DMS 273 treated with DMSO at 0.1 percent for 48 hours (cell line): ENCODE measurements at places on chromosomes 4 and X.
A peak's percentile ranks its signal among the peaks of the same experiment; 100 is the strongest.

GRCh38 chr4:184684491-184685189 lies 35.1 kb downstream of the PRIMPOL start:
- no peak for DNase-seq

DNA sequence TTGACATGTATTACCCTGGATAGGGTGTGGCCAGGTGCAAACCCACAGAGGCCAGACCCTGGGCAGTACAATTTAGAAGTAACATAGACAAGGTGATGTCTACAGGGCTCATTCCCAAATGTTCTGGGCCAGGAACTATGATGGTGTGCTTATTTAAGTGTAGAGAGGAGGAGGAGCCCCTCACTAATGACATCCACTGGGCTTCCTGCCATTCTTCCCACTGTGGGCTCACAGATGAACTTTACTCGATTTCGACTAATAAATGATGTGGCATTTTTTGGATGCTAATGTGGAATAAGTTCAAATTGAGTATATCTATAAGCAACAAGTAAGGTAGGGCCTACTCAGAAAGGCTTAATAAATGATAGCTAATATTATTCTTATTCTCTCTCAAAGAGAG lies 280.9 kb upstream of the BOD1L1 start:
- DNase-seq, result no peak

GRCh38 chr4:113232194-113232593 lies 182.7 kb downstream of the ANK2 start:
- no peak for DNase-seq

- no peak for DNase-seq
Observed at GRCh38 chrX:8138252-8138651, 32.8 kb downstream of the VCX2 start.

DNA sequence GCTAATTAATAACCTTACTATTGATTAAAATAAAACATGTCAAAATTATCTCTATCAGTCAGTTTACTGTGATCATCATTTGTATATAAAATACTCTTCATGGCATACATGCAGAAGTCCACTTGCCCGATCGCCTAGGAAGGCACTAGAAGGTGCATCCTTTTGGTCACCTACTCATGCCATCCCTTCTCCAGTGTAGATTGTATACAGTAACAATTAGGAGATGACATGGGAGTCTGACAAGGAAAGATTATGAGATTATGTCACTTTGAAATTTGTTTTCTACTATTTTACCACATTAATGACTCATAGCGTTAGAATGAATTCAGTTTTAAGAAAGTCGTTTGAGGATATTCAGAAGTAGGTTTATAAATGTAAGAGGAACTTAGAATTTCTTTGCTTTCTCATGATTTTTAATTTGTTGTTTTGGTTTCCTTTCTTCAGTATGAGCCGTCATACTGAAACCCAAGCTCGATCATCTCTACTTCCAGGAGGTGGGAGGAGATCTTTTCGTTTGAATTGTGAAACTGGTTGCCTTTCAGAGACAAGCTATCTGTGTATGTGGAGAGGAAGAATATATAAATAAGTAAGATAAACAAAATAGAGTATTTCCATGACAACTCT lies 51.1 kb upstream of the UNC5C start:
- no peak for DNase-seq

DNA sequence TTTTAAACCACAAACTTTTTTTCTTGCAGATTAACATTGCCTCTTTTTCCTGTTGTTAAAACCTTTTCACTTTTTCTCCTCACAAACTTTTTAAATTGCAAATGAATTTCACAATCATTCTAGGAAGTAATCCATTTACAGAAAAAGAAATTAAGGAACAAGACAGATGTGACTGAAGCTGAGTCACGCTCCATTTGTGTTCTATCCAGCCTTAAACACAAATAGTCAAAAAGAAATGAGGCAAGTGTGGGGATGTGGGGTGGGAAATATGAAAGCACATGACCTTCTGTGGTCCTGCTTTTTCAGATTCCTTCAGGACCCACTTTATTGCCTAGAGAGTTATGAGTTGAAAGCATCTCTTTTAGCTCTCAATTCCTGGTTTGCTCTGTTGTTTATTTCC lies 197.0 kb downstream of the ADGRL3 start:
- no peak for DNase-seq

DNA sequence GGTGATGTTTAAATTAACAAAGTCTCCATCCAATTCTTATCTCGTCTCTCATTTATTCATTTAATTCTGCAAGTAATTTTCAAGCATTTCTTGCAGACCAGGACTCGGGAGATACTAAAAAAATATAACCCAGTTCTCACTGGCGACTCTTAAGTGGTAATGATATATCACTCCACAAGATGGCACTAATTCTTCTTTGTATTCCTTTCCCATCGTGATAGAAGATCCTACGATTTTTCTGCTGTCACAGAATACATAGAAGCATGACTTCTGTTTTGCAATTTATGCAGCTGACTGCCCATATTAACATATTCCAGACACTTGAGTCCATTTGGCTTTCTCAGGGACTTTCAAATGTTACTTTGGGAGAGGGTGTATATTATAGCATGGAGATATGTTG lies 64.0 kb upstream of the FGF13 start:
- no peak for DNase-seq

DNA sequence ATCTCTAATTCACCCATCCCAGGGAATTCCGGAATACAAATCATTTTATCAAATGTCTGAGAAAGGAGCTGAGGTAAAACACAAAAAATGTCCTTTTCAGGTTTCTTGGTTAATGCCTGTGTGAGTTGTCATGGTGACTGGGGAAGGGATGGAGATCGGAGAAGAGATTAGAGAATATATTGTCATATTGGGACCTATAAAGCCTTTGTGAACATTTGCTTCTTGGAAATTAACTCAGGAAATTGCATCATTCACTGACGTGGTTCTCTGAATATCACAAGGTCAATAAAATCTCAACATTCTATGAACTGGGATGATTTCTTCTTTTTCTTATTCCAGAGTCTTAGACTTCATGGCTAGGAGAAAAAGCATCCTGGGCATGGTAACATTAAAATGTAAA lies 174.8 kb upstream of the GLRA2 start:
- no peak for DNase-seq

- no peak for DNase-seq
Observed at GRCh38 chr4:65007841-65008439, 598.7 kb upstream of the TECRL start.

DNA sequence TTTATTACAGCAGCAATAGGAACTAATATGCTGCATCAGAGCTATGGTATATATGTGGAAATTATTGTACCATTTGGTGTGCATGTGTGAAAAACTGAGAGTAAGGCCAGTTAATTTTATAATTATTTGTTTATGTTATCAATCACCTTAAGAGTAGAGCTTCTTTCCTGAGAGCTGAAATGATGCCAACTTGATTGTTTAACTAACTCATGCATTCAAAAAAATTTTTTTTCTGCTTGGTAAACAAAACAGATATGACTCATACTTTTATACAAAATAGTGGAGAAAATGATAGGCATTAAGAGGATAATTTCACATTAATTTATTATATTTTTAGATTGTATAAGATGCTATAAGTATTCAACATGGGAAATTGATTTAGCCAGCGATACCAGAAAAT lies 622.7 kb downstream of the RAPGEF2 start:
- DNase-seq, result no peak

DNA sequence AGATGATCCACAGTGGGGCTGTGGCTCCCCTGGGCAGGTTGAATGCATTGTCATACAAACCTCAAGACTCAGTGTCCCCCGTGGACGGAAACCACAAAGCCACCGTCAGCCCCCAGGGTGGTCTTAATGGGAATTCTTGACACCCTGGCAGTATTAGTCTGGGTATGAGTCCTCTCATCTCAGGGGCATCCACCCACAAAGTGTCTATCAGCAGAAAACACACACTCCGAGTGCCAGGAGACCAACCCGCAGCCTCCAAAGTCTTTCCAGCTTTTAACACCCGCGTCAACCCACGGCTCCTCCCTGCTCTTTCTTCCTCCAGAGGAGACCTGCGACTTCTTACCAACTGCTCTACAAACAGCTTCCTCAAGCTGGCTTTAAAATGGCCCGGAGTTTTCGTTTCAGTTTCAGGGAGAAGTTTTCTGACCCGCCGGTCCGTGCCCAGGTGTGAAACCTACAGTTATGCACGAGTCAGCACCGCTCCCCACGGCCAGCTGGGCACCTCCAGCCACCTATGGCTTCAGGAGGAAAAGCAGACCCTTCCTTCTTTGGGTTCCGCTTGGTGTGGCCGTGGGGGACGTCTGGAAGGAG lies 14.4 kb upstream of the ASMTL start:
- DNase-seq, result no peak

GRCh38 chrX:31652650-31653049 lies 580.8 kb upstream of the FTHL17 start:
- DNase-seq, result no peak

- no peak for DNase-seq
Observed at GRCh38 chr4:24212642-24213041, 322.8 kb upstream of the PPARGC1A start.

DNA sequence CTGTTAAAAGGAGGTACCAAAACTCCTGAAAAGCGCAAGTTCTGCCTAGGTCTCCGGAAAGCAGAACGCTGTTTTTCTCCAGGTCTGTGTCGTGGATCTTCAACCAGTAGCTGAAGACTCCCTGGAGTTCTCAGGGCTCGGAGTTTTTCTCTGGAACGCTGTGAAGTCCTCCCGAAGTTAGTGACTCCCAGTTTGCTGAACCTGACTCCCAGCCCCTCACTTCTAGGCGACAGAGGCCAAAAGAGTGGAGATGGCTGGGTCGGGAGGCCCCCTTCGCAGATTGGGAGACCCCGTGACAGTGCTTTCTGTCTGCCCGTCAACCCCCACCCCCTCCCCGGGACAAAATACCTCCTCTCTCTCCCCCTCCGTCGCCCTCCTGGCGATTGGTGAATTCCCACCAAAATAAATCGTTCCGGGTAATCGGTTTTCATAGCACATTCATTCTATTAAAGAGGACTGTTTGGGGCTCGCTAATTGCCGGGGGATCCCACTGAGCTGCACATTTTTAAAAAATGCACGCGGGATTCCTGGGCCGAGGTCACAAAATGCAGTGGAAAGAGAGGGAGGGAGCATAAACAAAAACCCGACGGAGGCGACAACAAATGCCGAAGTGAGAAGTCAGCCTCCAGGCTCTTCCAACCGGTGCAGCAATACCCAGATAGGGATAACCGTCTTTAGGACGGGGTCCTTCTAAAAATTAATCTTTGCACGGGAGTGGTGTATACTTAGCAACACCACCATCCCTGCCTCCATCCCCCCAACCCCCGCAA lies 4.0 kb upstream of the MSX1 start:
- DNase-seq, result no peak

- peak; percentile 22 for DNase-seq
Observed at GRCh38 chrX:150486011-150486410, 82.4 kb upstream of the MTM1 start.

DNA sequence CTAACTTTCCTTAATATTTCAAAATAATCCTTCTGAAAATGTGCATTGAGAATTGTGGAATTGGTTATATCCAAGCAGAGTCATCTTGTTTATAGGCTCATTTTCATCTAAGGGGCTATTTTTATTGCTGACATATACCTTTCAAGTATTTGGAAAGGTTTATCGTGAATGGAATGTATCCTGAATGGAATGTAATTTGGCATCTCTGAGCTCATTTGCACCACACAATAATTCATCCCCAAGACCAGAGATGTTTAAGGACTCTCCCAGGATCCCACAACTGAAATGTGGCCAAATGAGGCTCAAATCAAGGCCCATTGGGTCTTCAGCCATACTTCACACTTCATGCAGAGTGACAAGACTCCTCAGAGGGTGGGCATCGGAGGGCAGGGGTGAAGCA lies 7.5 kb upstream of the SETD7 start:
- no peak for DNase-seq

GRCh38 chr4:156705311-156705710 lies 266.3 kb downstream of the PDGFC start:
- DNase-seq, result no peak

DNA sequence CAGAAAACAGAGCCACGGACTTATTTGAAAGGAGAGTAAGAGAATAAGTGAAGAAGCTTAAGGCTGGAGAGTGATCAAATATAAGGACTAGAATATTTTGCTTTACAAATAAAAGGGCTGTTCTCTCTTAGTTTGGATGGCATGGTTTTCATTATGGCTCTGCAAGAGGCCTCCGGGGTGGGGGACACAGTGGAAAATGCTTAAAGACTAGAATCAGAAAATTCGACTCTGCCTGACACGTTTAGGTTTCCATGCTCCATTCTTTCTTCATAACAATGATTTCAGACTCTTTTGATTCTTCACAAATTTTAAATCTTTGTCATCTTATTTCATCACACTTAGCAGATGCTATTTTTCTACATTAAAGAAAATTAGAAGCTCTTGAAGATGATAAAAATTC lies 632.4 kb upstream of the BOD1L1 start:
- no peak for DNase-seq

DNA sequence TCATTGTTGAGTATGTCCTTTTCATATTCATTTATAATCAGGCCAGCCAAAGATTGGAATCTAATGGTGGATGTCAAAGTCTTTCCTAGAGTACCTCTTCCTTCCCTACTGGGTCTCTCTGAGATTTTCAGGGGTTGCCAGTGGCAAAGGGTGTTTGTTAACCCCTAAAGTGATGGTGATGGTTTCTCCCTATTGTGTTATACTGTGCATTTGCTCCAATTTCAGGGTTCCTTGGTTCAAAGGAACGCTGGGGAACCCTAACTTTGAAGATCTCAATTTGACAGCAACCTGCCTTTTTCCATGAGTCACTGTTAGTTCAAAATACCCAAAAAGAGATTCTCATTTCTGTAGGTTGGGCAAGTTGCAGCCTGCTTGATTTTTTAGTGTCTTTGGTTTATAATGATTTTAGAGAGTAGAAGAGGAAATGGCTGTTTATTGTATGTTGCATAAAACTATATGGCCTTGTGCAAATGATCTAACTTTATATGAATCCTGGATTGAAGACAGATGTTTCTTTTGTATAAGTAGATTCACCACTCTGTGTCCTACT lies 23.0 kb downstream of the GAB1 start:
- no peak for DNase-seq

GRCh38 chr4:155855897-155856296 lies 10.2 kb downstream of the ASIC5 start:
- DNase-seq, result no peak

DNA sequence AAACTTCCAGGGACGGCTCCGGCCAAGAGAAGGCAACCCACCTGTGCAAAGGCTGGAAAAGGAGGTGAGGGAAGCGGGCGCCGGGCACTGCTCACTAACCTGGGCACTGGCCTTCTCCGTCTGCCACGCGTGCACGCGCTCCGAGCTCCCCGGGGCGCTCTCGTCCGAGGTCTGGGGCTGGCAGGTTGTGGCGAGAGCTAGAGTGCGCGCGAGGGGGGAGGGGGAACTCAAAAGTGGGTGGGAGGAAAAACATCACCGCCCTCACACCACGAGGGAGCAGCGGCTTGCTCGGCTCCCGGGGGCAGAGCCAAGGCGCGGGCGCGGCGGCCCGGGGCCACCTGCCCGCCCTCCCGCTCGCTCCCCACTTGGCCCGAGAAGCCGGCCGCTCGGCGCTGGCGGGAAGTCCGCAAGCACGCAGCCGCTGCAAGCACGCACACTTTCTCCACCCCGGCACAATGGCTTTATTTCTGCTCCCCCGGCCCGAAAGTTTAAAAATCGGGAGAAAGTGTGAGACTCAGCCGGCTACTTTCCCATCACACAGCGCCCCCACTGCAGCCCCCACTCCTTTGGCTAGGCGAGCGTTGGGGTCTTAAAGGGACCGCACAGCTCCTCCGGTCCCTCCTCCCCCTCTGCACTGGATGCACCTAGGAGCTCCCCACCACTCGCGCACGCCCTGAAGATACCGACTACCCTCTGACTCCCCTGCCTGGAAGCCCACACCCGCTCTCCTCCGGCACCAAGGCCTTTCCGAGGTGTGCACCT lies at the start of gene CHRDL1:
CHRDL1 (minus strand) TSS at position 173 of the 762 bp plus-strand sequence. CDS start 3,636 bp downstream, outside the sequence.
- DNase-seq, result peak; percentile 27
